ENCODE measurements at places on chromosomes 1 and 21.

- no peak overlapping the region for H3K4me3 ChIP-seq
- no peaks in the 10 kb centered on the region for H3K36me3 ChIP-seq
- no peak for ATAC-seq
- no peak overlapping the region for H3K27ac ChIP-seq
These were observed 198.2 kb downstream of the LRRC7 start for GRCh38 chr1:69765951-69766350.

DNA sequence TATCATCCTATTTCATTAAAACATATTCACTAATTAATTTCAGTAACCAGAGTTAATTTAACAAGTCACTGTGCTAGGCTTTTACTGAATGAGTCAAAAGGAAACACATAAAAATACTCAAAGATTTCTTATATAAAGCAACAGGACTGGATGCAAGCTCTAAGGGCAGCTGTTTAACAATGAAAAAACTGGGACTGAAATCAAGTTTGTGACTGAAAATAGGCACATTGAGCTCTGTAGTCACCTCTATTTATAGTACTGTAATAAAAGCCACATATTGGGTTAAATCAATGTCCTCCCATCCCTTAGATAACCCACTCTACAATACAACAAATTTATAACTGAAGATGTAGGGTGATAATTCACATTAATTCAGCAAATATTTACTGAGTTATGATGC is 52.4 kb downstream of the SMYD3 start:
- H3K27me3 ChIP-seq: no peaks in the 10 kb centered on the region
- no peak for ATAC-seq
- no peak overlapping the region for H3K4me3 ChIP-seq
- peaks cover 14% of the 10 kb centered on the region for H3K36me3 ChIP-seq

GRCh38 chr21:45082736-45083135 is 8.4 kb downstream of the ADARB1 start:
- H3K36me3 ChIP-seq: peaks cover 47% of the 10 kb centered on the region
- no peak overlapping the region for H3K4me3 ChIP-seq
- H3K4me1 ChIP-seq: peaks cover 49% of the 10 kb centered on the region
- H3K27ac ChIP-seq: no peak overlapping the region
- H3K27me3 ChIP-seq: no peaks in the 10 kb centered on the region

DNA sequence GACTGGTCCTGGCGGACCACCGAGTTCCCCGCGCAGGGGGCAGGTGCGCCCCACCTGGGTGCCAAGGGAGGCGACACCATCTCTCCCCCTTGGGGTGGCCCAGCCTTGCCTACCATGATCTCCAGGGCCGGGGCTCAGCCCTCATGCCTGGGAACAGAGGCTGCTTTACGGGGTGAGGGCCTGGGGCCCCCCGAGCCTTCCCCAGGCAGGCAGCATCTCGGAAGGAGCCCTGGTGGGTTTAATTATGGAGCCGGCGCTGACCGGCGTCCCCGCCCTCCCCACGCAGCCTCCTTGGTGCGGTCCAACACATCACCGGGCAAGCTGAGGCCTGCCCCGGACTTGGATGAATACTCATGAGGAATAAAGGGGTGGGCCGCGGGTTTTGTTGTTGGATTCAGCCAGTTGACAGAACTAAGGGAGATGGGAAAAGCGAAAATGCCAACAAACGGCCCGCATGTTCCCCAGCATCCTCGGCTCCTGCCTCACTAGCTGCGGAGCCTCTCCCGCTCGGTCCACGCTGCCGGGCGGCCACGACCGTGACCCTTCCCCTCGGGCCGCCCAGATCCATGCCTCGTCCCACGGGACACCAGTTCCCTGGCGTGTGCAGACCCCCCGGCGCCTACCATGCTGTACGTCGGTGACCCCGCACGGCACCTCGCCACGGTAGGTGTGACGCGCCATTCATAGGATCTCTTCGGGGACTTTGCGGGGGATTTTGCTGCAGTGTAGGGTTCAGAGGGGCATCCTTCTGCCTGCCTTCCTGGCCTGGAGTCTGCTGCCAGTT is 38.2 kb downstream of the TP73 start:
- peaks cover 31% of the 10 kb centered on the region for H3K27me3 ChIP-seq
- ATAC-seq: no peak
- no peaks in the 10 kb centered on the region for H3K36me3 ChIP-seq
- H3K4me3 ChIP-seq: no peak overlapping the region
- peaks cover 25% of the 10 kb centered on the region for H3K4me1 ChIP-seq
- no peak overlapping the region for H3K27ac ChIP-seq

GRCh38 chr21:34661848-34662247 is 6.9 kb upstream of the CLIC6 start:
- H3K27ac ChIP-seq: no peak overlapping the region
- H3K36me3 ChIP-seq: peaks cover 16% of the 10 kb centered on the region
- no peak for ATAC-seq
- peaks cover 41% of the 10 kb centered on the region for H3K27me3 ChIP-seq
- no peaks in the 10 kb centered on the region for H3K4me1 ChIP-seq

DNA sequence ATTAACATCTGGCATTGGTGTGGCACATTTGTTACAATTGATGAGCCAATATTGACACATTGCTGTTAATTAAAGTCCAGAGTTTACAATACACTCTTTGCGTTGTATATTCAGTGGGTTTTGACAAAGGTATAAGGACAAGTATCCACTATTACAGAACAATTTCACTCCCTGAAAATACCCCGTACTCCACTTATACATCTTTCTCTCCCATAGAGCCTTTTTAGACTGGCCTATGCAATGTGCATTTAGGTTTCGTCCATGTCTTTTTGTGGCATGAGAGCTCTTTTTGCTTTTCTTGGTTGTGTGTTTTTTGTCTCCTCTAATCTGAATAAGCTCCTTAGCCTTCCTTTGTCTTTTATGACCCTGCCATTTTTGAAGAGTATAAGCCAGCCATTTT is 40.6 kb upstream of the TSNAX start:
- no peak overlapping the region for H3K27ac ChIP-seq
- no peaks in the 10 kb centered on the region for H3K4me1 ChIP-seq
- no peaks in the 10 kb centered on the region for H3K36me3 ChIP-seq
- no peak overlapping the region for H3K4me3 ChIP-seq
- H3K27me3 ChIP-seq: no peaks in the 10 kb centered on the region

GRCh38 chr1:14039582-14040430 is 339.8 kb downstream of the PRDM2 start:
- H3K36me3 ChIP-seq: no peaks in the 10 kb centered on the region
- H3K4me1 ChIP-seq: peaks cover 7% of the 10 kb centered on the region
- no peak overlapping the region for H3K4me3 ChIP-seq
- no peaks in the 10 kb centered on the region for H3K27me3 ChIP-seq

- H3K36me3 ChIP-seq: peaks cover 37% of the 10 kb centered on the region
- ATAC-seq: no peak
- H3K4me3 ChIP-seq: no peak overlapping the region
- no peak overlapping the region for H3K27ac ChIP-seq
These were observed 52.1 kb downstream of the MIGA1 start for GRCh38 chr1:77831566-77831965.

- H3K4me3 ChIP-seq: no peak overlapping the region
- no peaks in the 10 kb centered on the region for H3K4me1 ChIP-seq
- ATAC-seq: no peak
- no peaks in the 10 kb centered on the region for H3K36me3 ChIP-seq
These were observed 67.4 kb upstream of the PLA2G4A start for GRCh38 chr1:186761358-186761757.

- no peak within 1 kb of the TSS for H3K27ac ChIP-seq
- no peak within 1 kb of the TSS for H3K4me3 ChIP-seq
- peaks cover 14% of the 10 kb centered on the region for H3K36me3 ChIP-seq
- peaks cover 7% of the 10 kb centered on the region for H3K4me1 ChIP-seq
These were observed at the start of gene OLFML3 for GRCh38 chr1:113978863-113979702. Gene OLFML3, plus strand, starts transcription at chr1:113979474. Its CDS starts 43 bp downstream, at chr1:113979517.

DNA sequence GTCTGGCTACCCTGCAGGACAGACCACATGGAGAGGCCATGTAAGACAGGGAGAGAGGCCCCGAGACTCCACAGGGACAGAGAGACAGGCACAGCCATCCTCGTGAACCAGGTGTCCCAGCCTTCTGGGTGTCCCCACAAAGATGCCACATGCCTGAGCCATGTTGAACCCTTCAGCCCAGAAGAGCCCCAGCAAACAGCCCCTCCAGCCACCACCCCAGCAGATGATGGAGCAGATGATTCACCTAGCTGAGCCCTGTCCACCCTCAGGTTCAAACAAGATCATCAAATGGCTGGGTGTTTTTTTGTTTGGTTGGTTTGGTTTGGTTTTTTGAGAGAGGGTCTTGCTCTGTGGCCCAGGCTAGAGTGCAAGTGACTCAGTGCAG is 78.7 kb downstream of the DHRS3 start:
- no peak overlapping the region for H3K4me3 ChIP-seq
- peaks cover 24% of the 10 kb centered on the region for H3K36me3 ChIP-seq
- H3K27me3 ChIP-seq: peaks cover 11% of the 10 kb centered on the region
- H3K27ac ChIP-seq: no peak overlapping the region
- ATAC-seq: no peak

DNA sequence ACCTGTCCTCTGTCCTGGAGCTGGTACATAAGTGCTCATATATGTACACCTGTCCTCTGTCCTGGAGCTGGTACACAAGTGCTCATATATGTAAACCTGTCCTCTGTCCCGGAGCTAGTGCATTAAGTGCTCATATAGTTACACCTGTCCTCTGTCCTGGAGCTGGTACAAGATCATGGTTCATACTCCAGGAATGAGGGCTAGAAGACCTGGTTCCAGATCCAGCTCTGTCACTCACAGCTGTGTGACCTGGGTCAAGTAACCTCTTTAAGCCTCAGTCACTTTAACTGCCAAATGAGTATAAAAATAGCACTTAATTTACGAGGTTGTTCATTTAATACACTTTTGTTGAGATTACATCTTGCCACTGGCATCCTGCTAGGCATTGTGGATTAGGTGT is 28.0 kb downstream of the SMYD3 start:
- no peaks in the 10 kb centered on the region for H3K27me3 ChIP-seq
- no peak for ATAC-seq
- peaks cover 27% of the 10 kb centered on the region for H3K4me1 ChIP-seq

DNA sequence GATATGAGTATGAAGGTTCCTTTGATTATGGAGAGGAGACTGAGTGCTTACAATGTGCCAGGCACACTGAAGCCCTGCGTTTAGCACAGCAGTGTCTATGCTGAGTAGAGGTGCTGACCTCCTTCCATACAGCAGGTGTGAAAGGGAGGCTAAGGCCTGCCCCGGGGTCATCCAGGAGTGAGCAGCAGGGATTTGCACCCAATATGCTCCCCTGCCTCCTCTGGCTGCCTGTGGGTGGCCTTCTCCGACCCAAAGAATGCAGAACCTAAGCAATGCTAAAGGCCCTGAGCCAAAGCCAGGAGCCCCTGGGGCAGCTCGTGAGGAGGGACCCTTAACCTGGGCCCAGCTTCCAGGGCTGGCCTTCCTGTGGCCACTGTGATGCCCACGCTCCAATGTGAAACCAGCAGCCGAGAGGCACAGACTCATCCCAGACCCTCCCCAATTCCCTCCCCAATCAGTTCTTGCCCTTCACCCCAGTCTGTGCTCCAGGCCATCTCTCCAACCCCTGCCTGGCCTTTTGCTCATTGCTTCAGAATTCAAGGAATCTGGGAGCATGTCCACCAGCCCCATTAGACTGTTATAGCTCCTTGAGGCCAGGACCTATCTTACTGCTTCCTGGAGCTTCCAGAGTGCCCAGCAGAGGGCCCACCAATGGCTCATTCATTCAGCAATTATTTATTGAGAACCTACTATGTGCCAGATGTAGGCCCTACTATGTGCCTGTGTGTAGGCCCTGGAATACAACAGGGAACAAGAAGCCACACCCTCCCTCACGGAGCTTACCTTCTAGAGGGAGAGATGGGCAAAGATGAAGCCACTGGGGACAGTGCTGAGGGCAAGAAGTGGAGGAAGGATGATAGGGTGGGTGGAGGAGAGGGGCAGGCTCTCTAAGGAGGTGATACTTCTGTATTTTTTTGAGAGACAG is 53.3 kb downstream of the TAS1R2 start:
- no peaks in the 10 kb centered on the region for H3K36me3 ChIP-seq
- no peak for ATAC-seq
- H3K4me3 ChIP-seq: no peak overlapping the region

GRCh38 chr1:85862456-85862855 is 154.2 kb upstream of the ZNHIT6 start:
- H3K27ac ChIP-seq: no peak overlapping the region
- no peaks in the 10 kb centered on the region for H3K4me1 ChIP-seq
- H3K4me3 ChIP-seq: no peak overlapping the region
- peaks cover 17% of the 10 kb centered on the region for H3K27me3 ChIP-seq

- H3K4me3 ChIP-seq: no peak overlapping the region
- no peaks in the 10 kb centered on the region for H3K36me3 ChIP-seq
- no peaks in the 10 kb centered on the region for H3K27me3 ChIP-seq
- no peak for ATAC-seq
- H3K27ac ChIP-seq: no peak overlapping the region
- H3K4me1 ChIP-seq: peaks cover 31% of the 10 kb centered on the region
These were observed 47.0 kb upstream of the ATF3 start for GRCh38 chr1:212561501-212561931.

- H3K36me3 ChIP-seq: no peaks in the 10 kb centered on the region
- H3K4me3 ChIP-seq: no peak overlapping the region
- peaks cover 35% of the 10 kb centered on the region for H3K27me3 ChIP-seq
These were observed 26.1 kb upstream of the ZNF697 start for GRCh38 chr1:119674111-119674526.

GRCh38 chr1:197144570-197145325 is 1.7 kb downstream of the ASPM start:
- H3K4me1 ChIP-seq: peaks cover 12% of the 10 kb centered on the region
- H3K27me3 ChIP-seq: no peaks in the 10 kb centered on the region
- no peak for ATAC-seq
- H3K36me3 ChIP-seq: no peaks in the 10 kb centered on the region
